ENCODE measurements at places on chromosomes 16 and 17.

GRCh38 chr16:3094289-3095027 lies 4.6 kb downstream of the ZSCAN10 start:
- no peak for DNase-seq

GRCh38 chr17:8746501-8747236 lies 2.0 kb upstream of the CCDC42 start:
- no peak for DNase-seq

GRCh38 chr17:21149621-21150020 lies 22.9 kb downstream of the DHRS7B start:
- no peak for DNase-seq

DNA sequence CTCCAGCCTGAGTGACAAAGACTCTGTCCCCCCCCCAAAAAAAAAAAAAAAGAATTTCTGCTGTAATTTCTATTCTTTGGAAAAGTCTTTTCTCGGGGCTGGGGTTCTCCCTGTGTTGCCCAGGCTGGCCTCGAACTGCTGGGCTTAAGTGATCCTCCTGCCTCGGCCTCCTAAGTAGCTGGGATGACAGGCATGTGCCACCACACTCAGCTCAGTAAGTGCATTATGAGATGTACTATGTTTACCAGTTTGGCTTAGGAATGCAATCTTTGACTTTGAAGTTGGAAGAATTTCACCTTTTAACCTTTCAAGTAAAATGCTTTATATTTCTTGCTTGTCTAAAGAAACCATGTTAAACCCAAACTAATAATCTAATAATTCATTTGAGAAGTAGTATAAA lies 28.0 kb upstream of the ADCY7 start:
- DNase-seq = no peak

DNA sequence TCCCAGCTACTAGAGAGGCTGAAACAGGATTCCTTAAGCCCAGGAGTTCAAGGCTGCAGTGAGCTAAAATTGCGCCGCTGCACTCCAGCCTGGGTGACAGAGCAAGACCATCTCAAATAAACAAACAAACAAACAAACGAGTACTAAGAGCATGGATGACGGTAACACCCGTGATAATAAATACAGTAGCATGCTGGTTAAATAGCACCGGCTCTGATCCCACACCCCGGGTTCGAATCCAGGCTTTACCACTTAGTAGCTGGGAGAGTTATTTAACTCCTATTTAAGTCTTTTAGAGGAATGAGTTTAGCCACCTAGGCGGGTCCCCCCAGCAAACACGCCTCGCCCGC lies 301 bp upstream of the METTL22 start:
- DNase-seq = no peak

DNA sequence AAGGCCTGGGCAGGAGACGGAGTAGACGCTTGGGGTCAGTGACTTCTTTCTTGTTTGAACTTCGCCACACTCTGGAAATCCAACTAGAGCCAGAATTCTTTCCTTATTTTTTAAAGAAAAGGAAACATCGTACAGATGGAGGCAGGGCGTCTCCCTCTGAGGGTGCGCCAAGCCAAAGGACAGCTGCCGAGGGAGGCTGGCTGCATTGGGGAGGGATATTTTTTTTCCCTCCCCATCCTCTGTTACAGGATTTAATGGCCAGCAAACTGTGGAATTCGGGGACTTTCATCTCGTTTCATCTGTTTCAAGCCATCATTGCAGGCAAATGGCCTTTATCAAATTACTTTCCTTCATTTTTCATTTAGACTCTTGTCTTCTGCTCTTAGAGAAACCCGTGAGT lies 15.9 kb downstream of the CDK5R1 start:
- no peak for DNase-seq

GRCh38 chr17:2092253-2092652 lies 37.4 kb downstream of the HIC1 start:
- DNase-seq = no peak

DNA sequence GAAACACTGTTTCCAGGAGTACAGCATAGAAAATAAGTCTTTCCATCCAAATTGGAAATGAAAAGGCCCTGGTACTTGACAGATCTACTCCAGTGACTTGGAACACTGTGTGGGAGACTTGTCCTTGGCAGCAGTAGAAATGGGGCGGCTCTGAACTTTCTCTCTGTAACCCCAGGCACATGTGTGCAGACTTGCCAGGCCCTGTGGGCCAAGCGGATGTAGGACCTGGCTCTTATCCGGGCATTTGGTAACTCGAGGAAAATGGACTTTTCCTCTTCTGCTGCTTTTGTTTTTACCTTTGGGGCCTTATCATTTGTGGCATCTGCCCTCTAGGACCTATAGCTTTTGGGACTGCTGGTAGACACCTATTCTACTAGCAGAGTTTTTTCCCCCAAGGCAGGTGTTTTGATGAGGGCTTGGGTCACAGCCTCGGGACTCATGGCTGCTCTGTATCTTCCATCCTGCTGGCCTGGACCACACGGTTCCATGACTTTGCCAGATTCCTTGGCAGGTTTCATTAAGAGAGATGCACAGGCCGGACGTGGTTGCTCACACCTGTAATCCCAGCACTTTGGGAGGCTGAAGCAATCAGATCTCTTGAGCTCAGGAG lies 43.5 kb downstream of the SMPD3 start:
- no peak for DNase-seq

GRCh38 chr16:7086822-7087616 lies 245.6 kb upstream of the RBFOX1 start:
- peak; percentile 90 for DNase-seq

DNA sequence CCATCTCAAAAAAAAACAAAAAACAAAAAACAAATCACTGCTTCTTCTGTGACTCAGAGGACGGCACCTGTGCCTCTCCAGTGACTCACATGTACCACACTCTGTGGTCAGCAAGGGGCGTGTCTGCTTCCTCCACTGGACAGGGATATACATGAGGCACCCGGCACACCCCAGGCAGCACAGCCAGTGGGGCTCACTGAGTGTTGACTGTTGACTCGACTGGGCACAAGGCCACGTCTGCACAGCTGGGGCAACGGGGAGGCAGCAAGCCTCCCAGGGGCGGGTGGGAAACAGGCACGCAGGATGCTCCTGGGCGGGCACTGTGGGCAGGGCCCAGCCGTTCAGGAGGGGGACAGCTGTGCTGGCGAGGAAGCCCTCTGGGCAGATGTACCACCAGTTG lies 64.1 kb downstream of the TIMM22 start:
- DNase-seq = peak; percentile 78

- DNase-seq = peak; percentile 91
These were observed 296.2 kb downstream of the SEC14L1 start for GRCh38 chr17:77437017-77437416.

GRCh38 chr17:76752006-76752405 lies 14.1 kb downstream of the MFSD11 start:
- DNase-seq = no peak

Data from right hindlimb (tissue), 1 donor.